ENCODE measurements at places on chromosomes 7 and 10. TPM values are rescaled to one million over a fixed set of nuclear protein-coding genes. Genes with fewer than 3 reads are reported as not detected.

Gene PITX3
- not detected for polyA plus RNA-seq

Gene VAX1
- polyA plus RNA-seq, result not detected

Gene ZCCHC24
- 0.80 TPM for polyA plus RNA-seq

Gene WAPL
- 32.8 TPM for polyA plus RNA-seq

Gene SLC18A2
- polyA plus RNA-seq, result 0.19 TPM

Gene HERC4
- polyA plus RNA-seq, result 19.7 TPM

Gene PON3
- not detected for polyA plus RNA-seq

Gene COL28A1
- not detected for polyA plus RNA-seq

Gene GPC2
- polyA plus RNA-seq, result 0.23 TPM

Gene CPEB3
- polyA plus RNA-seq, result 2.5 TPM

Gene NEUROG3
- polyA plus RNA-seq, result not detected

Gene GOLGA7B
- polyA plus RNA-seq, result not detected

Gene NOD1
- 13.5 TPM for polyA plus RNA-seq

Gene MRC1
- not detected for polyA plus RNA-seq

Gene LLCFC1
- not detected for polyA plus RNA-seq

Gene CPA4
- not detected for polyA plus RNA-seq

Gene CUEDC2
- 51.8 TPM for polyA plus RNA-seq

Gene AGBL3
- polyA plus RNA-seq, result 1.3 TPM

Gene UPK3BL1
- 32.3 TPM for polyA plus RNA-seq

Gene ZNF117
- 2.4 TPM for polyA plus RNA-seq

Gene NYAP1
- not detected for polyA plus RNA-seq

Gene STARD3NL
- polyA plus RNA-seq, result 48.9 TPM

Gene MARCHF5
- polyA plus RNA-seq, result 21.1 TPM

Gene BAIAP2L1
- 0.49 TPM for polyA plus RNA-seq

Gene CDC14C
- not detected for polyA plus RNA-seq

Gene HOXA11
- not detected for polyA plus RNA-seq

Gene LRIT1
- not detected for polyA plus RNA-seq

Gene LRGUK
- polyA plus RNA-seq, result 0.08 TPM

Gene SEMA4G
- not detected for polyA plus RNA-seq

Gene CALCR
- not detected for polyA plus RNA-seq

Gene SLC25A13
- polyA plus RNA-seq, result 15.0 TPM

Gene SLC26A5
- polyA plus RNA-seq, result not detected

Gene VIPR2
- polyA plus RNA-seq, result not detected

Gene POM121L12
- polyA plus RNA-seq, result not detected

Gene IGFBP3
- 0.33 TPM for polyA plus RNA-seq

Gene GHRHR
- not detected for polyA plus RNA-seq

Gene SPDYE2
- 1.2 TPM for polyA plus RNA-seq

Gene SAP25
- 0.73 TPM for polyA plus RNA-seq

Gene GNAT3
- not detected for polyA plus RNA-seq

Gene RPEL1
- not detected for polyA plus RNA-seq

Gene CLCN1
- not detected for polyA plus RNA-seq

Gene LEP
- not detected for polyA plus RNA-seq

Measured in IgD-negative memory B cell (primary cell).